Kidney epithelial cell (primary cell): ENCODE measurements at places on chromosomes 12 and 14.

DNA sequence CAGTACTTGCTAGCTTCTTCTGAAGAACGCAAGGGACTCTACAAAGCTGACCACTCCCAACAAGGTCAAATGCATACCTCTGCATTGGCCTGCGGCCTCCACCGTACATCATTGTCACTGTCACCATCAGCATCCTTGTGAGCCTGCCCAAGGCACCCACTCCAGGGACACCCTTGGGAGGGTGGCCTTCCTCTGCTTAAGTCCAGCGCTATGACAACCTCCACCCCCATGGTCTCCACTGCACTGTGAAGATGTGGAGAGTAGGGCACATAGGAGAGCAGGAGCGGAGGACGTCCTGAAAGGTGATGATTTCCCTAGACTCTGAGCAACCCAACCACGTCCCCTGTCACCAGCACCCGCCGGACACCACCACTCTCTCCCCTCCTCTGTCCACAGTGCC lies 252.8 kb downstream of the ALG10 start:
- no peak for DNase-seq

DNA sequence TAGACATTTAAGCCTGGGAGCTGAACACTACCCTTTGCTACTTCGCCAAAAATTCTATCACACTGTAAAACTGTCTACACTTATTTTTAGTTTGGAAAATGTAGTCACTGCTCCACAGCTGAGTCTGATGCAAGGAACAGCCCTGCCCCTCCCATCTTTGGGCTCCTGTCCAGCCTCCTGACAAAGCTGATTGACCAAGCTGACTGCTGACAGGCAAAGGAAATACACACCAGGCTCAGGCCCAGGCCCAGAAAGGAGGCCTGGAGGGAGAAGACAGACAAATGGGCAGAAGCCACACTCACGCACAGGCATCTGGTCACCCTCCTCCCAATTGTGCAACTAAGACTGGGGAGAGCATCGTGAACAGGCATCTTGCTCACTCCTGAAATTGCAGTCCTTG lies 55.3 kb downstream of the ISCA2 start:
- no peak for DNase-seq

GRCh38 chr14:38168416-38168815 lies 39.3 kb upstream of the SSTR1 start:
- no peak for DNase-seq

DNA sequence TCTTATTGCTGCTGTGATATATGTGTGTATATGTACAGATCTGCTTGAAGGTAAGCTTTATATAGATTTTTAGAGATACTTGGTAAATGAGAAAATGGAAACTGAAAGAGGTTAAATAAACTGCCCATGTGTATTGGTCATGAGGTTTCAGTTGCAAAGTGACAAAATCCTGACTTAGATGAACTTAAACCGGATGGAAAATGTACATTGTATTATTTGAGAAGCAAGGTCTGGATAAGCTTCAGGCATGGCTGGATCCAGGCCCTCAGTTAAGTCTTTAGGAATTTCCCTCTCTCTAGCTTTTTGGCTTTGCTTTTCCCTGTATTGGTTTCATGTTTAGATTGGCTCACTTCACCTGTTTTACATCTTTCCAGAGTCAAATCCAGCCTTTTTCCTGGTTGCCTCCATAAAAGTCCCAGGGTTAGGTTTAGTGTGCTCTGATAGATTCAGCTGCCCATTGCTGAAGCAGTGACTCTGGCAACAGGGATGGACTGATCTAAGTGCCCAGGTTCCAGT lies 21.0 kb upstream of the MAP1LC3B2 start:
- DNase-seq = no peak

DNA sequence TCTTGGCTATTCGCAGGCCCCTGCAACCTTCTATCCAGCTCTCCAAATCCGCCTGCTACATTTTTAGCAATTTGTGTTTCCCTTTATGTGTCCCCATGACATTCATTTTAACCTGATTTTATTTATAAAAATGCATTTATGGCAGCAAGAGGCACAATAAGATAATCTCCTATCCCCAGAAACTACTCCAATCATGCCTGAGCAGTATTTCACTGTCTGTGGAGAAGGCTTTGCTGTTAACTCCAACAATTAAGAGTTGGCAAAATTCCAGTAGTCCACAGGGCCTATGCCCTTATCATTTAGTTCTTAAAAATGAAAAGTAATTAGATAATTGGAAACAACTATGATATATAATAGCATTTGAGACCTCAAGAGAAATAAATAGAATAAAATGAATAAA lies 462.4 kb downstream of the TRHDE start:
- no peak for DNase-seq

DNA sequence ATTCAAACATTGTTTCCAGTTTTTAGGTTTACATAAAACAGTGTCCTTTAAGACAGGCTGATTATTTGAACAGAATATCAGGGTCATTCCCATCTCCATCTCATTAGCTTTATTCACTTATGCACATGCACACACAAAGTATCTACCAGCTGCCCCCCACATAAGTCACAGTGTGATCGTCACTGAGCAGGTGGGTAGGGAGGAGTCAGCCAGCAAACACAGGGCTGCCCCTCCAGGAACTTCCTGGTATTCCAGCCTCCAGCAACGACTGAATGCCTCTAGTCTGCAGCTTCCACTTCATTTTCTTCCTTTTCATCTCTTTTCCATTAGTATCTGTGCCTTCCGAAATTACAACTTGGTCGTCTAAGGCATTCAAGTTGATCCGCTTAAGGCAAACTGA lies 48.8 kb upstream of the FOXN3 start:
- no peak for DNase-seq

GRCh38 chr12:51669271-51669670 lies 78.2 kb downstream of the SCN8A start:
- DNase-seq = no peak

DNA sequence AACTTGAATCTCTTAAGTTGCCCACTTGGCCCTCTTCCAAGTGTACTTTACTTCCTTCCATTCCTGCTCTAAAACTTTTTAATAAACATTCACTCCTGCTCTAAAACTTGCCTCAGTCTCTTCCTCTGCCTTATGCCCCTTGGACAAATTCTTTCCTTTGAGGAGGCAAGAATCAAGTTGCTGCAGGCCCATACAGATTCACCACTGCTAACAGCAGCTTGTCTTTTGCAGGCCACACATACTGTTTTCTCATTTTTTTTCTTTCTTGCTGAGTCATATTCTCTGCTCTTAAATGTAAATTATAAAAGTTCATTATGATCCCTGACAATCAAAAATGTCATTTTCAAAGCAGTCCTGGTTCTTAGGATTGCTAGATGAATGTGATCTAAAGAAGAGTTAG lies 1820.8 kb upstream of the FLRT2 start:
- DNase-seq = no peak

DNA sequence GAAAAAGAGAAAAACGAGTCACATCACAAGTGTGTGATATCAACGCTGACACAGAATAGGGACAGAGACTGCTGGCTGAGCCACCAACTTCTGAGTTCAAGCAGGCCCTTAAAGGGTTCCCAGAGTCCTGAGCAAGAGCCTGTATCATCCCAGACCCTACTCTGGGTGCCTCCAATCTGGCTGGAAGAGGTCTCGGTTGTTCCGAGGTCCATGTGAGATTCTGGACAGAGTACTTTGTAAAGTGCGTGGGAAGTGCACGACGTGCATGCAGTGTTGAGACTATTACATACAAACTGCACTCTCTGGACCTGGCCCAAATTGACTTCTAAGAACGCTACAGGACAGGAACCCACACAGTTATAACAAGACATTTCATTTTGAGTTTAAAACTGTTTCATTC lies 40.6 kb downstream of the MOK start:
- no peak for DNase-seq

- peak; percentile 34 for DNase-seq
Observed at GRCh38 chr12:27424631-27425230, 21.8 kb upstream of the SMCO2 start.

GRCh38 chr12:116153983-116154382 lies 123.5 kb downstream of the MED13L start:
- no peak for DNase-seq

DNA sequence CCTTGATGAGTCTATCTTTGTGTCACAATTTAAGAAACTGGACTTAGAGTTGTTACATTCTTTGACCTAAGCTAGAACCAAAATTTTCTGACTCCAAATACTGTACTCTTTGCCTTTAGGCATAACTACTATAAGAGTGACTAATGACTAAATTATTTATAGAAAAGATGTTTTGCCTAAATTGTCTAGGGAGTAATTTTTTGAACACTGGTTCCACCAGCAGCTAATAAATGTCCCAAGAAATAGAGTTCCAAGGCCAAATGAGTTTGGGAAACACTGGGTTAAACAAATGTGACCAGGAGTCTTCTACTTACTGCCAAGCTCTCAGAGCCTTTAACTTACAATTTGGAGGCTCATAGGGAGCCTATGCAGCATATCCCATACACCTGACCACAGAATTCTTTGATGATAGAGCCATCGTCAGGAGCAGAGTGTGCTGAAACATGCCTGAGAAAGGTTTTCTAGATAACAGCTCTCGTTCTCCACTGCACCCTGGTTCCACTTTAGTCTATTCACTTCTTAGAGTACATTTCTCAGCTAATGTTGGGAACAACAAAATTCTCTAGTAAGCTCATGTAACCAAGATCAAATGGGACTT lies 215.9 kb upstream of the HMGA2 start:
- no peak for DNase-seq

- DNase-seq = no peak
Observed at GRCh38 chr14:22458737-22459136, 130.3 kb downstream of the DAD1 start.

- peak; percentile 21 for DNase-seq
Observed at GRCh38 chr12:67593041-67593440, 55.5 kb upstream of the DYRK2 start.

GRCh38 chr12:13007496-13008233 lies 7.6 kb upstream of the HEBP1 start:
- DNase-seq = no peak

DNA sequence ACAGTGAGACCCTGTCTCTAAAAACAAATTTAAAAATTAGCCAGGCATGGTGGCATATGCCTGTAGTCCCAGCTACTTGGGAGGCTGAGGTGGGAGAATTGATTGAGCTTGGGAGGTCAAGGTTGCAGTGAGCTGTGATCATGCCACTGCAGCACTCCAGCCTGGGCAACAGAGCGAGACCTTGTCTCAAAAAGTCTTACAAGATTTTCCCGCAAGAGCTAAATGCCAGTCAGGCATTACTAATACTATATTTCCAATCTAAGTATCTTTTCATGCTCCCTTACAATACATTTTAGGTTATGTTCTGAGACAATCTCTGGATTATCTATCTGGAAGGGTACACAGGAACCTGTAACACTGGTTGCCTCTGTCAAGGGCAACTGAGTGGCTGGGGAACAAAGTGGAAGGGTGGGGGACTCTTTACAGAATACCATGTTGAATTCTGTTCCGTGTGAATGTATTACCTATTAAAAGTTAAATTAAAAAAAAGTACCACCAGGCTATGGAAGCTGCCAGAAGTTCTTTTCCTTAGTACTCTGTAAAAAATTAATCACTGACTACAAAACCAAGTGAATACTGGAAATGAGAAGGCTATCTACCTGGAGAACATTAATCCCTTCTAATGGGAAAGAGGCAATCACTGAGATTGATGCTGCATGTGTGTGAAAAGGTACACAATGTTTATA lies 56.7 kb downstream of the BTBD7 start:
- peak; percentile 10 for DNase-seq

DNA sequence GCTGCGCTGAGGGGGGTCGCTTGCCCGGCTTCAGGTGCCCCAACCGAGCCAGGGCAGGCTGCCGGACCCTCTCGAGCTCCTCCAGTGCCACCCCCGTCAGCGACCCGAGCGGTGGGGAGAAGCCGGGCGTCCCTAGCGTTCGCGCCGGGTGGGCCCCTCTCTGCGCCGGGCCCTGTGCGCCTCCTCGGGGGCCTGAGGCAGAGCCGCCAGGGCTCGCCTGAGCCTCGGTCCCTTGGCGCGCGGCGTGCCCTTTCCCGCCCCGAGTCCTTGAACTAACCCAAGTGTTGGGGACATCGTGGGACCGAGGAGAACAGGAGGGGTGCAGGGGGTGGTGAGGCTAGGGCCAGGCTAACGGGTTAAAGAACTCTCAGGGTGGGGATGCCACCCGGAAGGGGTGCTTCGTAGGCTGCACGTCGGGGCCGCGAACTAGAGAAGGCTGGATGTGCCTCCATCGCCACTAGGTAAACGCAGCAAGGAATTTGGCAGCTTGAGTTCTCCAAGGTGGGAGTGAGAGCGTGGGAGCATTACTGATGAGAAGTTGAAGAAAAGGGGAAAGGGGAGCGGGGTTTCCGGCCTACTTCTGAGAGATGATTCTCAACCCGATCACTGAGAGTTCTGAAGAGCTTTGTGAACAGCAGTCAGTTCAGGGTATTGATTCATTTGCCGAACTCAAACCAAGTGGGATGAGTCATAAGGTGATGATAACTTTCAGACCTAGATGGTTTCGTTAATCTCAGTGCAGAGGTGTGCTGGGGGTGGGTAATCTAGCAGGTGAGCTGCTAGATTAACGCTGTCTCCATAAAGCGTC lies 618 bp downstream of the RNF34 start:
- no peak for DNase-seq
